ENCODE measurements at places on chromosomes 12 and 14.

DNA sequence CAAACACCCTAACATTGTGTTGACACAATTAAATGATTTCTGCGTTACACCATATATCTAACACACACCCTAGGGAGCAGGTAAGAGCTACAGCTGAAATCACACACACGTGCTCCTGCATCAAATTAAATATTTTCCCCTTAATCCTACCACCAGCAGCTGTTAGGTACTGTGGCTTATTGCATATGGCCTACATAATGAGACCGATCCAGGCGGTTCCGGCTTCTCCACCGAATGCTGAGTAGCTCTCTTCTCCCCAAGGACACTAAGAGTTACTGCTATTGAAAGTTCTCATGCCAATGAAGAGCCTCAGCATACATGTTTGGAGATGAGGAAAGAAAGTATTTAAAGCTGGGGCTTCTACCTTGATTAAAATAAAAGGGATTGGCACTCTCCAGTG lies 472.2 kb upstream of the STXBP6 start:
- no peak for DNase-seq

DNA sequence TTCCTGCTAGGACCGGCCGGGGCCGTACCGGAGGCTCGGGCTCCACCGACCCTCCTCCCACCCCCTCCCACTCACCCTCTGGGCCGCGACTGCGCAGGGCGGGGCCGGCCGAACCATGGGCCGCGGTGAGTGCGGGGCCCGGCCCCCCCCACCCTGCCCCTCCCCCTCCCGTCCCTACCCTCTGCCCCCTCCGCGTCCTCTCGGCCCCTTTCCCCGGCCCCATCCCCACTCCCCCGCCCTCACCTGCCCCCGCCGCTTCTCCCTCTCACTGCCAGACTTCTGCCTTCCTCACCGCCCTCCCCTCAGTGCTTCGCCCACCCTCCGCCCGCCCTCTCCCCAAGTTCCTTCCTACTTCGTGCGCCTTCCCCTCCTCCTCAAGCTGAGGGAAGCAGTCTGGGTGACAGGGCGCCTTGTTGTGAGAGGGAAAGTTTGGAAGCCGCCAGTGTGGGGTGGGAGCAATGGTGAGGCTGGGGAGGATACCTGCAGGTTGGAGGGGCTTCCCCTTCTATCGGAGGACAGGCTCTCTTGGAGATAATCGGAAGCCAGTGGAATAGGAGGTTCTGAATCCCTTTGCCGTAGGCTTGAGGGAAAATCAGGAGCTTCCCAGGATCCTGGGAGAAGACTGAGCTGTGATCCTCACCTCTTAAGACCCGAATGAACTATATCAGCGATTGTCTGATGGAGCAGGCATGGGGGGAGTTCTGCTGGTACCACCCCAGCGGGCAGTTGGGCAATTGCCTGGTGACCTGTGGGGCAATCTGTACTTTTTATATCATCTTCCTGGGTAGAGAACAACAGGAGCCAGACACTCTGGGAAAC lies 472 bp downstream of the MBD6 start:
- DNase-seq, result peak; percentile 53

- no peak for DNase-seq
Measured at GRCh38 chr12:59314209-59314608, 281.6 kb upstream of the SLC16A7 start.

- no peak for DNase-seq
Measured at GRCh38 chr14:105711841-105712460, 185.6 kb downstream of the TMEM121 start.

Measured in cerebellar cortex (tissue), 1 donor.